A549 (cell line): ENCODE measurements at places on chromosomes 3 and 15.

- no peak for DNase-seq
Observed at GRCh38 chr3:168877899-168878298, 782.2 kb upstream of the GOLIM4 start.

DNA sequence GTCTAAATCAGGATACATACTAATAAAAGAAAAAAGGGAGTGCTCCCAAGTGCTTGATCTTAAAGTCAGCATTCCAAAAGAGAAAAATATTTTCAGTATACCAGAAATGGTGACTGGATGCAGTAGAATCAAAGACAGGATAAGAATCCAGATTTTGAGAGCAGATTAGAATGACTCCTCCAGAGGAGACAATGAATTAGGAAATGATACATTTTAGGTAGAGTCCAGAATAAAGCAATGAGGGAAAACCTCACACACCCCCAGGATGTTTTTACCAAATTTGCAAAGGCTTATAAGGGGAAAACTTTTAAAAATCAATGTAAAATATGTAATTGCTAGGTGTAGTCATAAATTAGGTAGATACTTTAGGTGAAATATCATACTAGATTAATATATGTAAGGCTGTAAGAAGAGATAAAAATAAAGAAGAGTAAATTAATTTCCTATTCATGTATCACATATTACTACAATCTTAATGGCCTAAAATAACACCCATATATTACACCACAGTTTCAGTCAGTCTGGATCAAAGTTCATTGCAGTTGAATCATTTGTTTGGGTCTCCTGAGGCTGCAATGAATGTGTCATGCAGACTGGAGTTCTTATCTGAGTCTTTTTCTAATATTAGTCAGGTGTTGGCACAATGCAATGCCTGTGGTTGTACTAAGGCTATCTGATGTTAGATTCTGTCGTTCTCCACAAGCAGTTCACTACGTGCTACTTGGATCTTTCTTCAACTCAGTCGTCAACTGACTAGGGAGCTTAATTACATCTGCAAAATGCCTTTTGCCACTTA, 547.8 kb upstream of the EPHA6 start:
- DNase-seq = no peak

- no peak for DNase-seq
Observed at GRCh38 chr15:49558929-49559328, 61.7 kb downstream of the FAM227B start.

GRCh38 chr3:114841515-114841914, 305.6 kb downstream of the ZBTB20 start:
- DNase-seq = no peak

- DNase-seq = no peak
Observed at GRCh38 chr3:32860499-32860898, 42.7 kb downstream of the TRIM71 start.
